ENCODE measurements at places on chromosomes 4 and X. TPM values are rescaled to one million over a fixed set of nuclear protein-coding genes. Genes with fewer than 3 reads are reported as not detected.

DNA sequence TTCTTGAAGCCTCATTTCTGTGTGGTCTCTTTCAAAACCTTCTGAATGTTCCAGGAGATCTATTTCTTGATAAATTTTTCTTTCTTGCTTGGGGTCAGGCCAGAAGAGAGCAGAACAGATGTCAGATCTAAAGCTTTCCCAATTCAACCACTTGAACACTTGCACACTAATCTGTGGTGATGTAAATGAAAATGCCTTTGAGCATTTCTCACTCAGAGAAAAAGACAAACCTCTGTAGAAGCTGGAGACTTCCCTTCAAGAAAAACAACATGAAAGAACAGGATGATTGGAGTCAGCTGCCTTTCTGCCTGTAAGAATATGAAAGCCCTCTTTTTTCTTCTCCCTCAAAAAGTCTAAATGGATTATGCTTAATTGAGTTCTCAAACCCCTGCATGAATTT is 11.2 kb downstream of the IGFBP7 start:
- no peaks in the 10 kb centered on the region for H3K27me3 ChIP-seq
- H3K36me3 ChIP-seq: no peaks in the 10 kb centered on the region
- no peak for DNase-seq
- no peak overlapping the region for H3K4me3 ChIP-seq
- H3K27ac ChIP-seq: no peak overlapping the region

DNA sequence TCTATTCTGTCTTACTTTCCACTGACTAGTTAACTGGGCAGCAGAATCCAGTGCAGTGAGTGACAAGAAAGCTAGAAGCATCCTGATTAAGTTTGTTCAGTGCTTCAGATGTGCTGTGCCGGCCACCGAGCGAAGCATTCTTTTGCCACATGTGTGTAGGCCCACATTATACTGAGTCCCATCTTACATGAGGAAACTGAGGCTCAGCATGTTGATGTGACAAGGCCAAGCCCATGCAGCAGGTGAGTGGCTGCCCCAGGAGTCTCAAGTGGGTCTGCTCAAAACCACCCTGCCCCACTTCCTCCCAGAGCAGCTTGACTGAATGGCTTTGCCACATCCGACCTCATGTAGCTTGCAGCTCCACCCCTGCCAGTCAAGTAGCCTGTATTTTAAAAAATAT is 50.5 kb downstream of the RHOH start:
- no peak overlapping the region for H3K4me3 ChIP-seq
- peaks cover 23% of the 10 kb centered on the region for H3K36me3 ChIP-seq
- H3K4me1 ChIP-seq: peaks cover 81% of the 10 kb centered on the region
- no peaks in the 10 kb centered on the region for H3K27me3 ChIP-seq

GRCh38 chr4:3402491-3403347 is 39.0 kb upstream of the HGFAC start:
- no peaks in the 10 kb centered on the region for H3K36me3 ChIP-seq
- no peaks in the 10 kb centered on the region for H3K27me3 ChIP-seq
- no peak overlapping the region for H3K4me3 ChIP-seq
- DNase-seq: no peak

DNA sequence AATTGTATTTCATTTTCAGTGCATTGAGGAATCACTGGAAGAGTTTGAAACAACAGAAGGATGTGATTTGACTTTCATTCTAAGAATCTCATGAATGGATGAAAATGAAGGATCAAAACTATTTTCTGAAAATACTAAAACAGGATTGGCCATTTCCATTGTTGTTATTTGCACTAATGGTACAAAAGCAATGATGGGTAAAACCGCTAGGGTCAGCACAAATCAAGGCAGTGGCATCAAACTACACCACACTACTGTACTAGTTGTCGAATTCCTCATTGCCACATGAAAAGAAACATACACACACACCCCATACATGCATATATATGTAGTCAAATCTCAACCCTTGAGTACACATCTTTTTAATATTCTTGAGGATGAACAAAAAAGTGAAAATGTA is 24.7 kb upstream of the CENPVL3 start:
- H3K4me1 ChIP-seq: no peaks in the 10 kb centered on the region
- no peak overlapping the region for H3K27ac ChIP-seq
- no peaks in the 10 kb centered on the region for H3K27me3 ChIP-seq
- H3K36me3 ChIP-seq: no peaks in the 10 kb centered on the region

GRCh38 chr4:171612907-171613306 is 200.3 kb upstream of the GALNTL6 start:
- no peaks in the 10 kb centered on the region for H3K36me3 ChIP-seq
- no peaks in the 10 kb centered on the region for H3K4me1 ChIP-seq
- no peaks in the 10 kb centered on the region for H3K27me3 ChIP-seq
- H3K27ac ChIP-seq: no peak overlapping the region

- H3K27me3 ChIP-seq: no peaks in the 10 kb centered on the region
- no peaks in the 10 kb centered on the region for H3K4me1 ChIP-seq
- H3K36me3 ChIP-seq: no peaks in the 10 kb centered on the region
- H3K4me3 ChIP-seq: no peak overlapping the region
- DNase-seq: no peak
Measured at GRCh38 chr4:22988526-22988925, 295.8 kb downstream of the GBA3 start.

- H3K27ac ChIP-seq: no peak overlapping the region
- H3K4me1 ChIP-seq: peaks cover 7% of the 10 kb centered on the region
- no peak for DNase-seq
- no peaks in the 10 kb centered on the region for H3K27me3 ChIP-seq
Measured at GRCh38 chr4:3240936-3241522, 7.9 kb upstream of the MSANTD1 start.

DNA sequence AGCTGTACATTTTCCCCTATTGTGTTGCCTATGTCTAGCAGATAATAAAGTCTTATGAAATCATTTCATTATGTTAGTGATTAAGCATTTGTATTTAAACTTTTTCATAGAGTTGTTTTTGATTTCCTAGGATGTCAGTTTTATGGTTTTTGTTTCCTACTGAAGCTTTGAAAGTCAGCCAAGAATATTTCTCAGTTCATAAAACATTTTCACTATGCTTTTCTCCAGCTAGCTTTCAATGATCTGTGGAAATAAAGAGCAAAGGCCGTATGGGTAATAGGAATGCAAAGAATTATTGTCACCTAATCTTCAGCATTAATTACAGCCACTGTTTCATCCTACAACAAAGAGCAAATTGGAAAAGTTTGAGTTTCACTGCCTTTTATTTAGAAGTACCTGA is 145.7 kb upstream of the NUDT6 start:
- H3K27ac ChIP-seq: no peak overlapping the region
- no peak for DNase-seq
- no peak overlapping the region for H3K4me3 ChIP-seq
- H3K4me1 ChIP-seq: no peaks in the 10 kb centered on the region
- no peaks in the 10 kb centered on the region for H3K27me3 ChIP-seq

DNA sequence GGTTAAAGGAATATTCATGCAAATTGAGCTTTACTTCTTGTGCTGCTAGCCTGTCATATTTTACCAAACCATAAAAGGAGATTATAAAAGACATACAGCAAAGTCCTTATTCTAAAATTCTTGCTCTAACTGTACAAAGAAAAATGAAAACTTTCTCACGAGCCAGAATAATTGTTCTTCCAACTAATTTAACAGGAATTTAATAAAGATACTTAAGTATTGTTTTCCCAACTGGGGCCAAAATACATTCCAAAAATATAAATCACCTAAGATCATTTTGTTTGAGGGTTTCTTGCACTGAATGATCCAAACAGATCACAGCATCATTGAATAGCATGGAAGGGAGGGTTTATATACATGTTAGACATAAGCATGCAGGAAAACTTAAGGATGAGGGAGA is 127.1 kb upstream of the PCDH18 start:
- no peaks in the 10 kb centered on the region for H3K27me3 ChIP-seq
- no peaks in the 10 kb centered on the region for H3K36me3 ChIP-seq
- H3K4me3 ChIP-seq: no peak overlapping the region
- no peaks in the 10 kb centered on the region for H3K4me1 ChIP-seq
- no peak for DNase-seq
- no peak overlapping the region for H3K27ac ChIP-seq

GRCh38 chrX:37357436-37357835 is 8.3 kb downstream of the PRRG1 start:
- H3K36me3 ChIP-seq: no peaks in the 10 kb centered on the region
- no peak for DNase-seq
- no peaks in the 10 kb centered on the region for H3K4me1 ChIP-seq
- no peak overlapping the region for H3K27ac ChIP-seq
- no peaks in the 10 kb centered on the region for H3K27me3 ChIP-seq
- no peak overlapping the region for H3K4me3 ChIP-seq

GRCh38 chrX:50805276-50805675 is 8.7 kb downstream of the SHROOM4 start:
- H3K4me3 ChIP-seq: no peak overlapping the region
- H3K36me3 ChIP-seq: no peaks in the 10 kb centered on the region
- DNase-seq: no peak
- no peaks in the 10 kb centered on the region for H3K27me3 ChIP-seq

DNA sequence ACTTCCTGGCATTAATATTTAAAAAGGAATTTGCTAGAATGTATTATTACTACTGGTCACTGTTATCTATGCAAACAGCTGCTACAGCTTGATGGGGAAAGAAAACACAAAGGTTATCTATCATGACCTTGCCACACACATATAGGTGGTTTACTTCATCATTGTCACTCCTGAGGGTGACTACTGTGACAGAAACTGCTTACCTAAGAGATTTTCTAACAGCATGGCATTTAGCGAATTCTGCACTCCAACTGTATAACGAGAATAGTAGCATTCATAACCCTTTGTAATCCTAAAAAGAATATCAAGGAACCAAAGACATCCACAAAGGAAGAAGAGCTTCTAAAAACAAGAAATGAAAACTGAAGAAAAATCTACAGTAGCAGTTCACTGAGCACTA is 74.6 kb upstream of the SPOCK3 start:
- no peaks in the 10 kb centered on the region for H3K27me3 ChIP-seq
- no peak for DNase-seq
- H3K4me1 ChIP-seq: no peaks in the 10 kb centered on the region
- H3K36me3 ChIP-seq: no peaks in the 10 kb centered on the region
- no peak overlapping the region for H3K27ac ChIP-seq

Gene CDKL2
- 0.47 TPM for polyA plus RNA-seq

Gene UGT2B11
- polyA plus RNA-seq: not detected

Gene RASSF6
- polyA plus RNA-seq: not detected

Gene HPGDS
- not detected for polyA plus RNA-seq

Gene FOXR2
- not detected for polyA plus RNA-seq

All from CD8-positive, alpha-beta memory T cell (primary cell).